Right forelimb (tissue), 1 donor: ENCODE measurements at places on chromosomes 1 and 21.

- no peak for DNase-seq
These were observed 575.0 kb upstream of the CHRM3 start for GRCh38 chr1:238811211-238811879.

DNA sequence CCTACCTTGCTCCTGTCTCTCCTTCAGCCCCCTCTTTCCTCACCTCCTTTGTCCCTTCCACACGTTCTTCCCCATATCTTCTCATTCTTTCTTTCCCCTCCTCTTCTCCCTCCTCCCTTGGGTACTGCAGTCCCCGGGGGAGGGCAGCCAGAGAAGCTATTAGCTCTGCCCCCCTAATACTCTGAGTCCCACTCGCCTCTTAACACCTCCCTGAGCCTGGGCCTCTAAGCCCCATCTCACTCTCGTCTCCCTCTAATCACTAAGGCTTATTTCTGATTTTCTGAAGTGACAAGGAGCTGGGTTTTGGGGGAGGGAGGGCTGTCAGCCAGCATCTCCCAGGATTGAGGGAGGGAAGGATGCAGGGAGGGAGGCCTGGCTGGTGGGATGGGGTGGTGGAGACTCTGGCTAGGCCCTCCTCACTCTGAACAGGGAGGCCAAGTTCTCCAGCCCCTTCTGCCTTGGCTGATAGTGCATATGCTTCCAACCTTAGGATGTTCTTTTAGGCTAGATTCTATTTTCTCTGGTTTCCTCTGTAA, 25.6 kb upstream of the DMBX1 start:
- DNase-seq, result no peak

DNA sequence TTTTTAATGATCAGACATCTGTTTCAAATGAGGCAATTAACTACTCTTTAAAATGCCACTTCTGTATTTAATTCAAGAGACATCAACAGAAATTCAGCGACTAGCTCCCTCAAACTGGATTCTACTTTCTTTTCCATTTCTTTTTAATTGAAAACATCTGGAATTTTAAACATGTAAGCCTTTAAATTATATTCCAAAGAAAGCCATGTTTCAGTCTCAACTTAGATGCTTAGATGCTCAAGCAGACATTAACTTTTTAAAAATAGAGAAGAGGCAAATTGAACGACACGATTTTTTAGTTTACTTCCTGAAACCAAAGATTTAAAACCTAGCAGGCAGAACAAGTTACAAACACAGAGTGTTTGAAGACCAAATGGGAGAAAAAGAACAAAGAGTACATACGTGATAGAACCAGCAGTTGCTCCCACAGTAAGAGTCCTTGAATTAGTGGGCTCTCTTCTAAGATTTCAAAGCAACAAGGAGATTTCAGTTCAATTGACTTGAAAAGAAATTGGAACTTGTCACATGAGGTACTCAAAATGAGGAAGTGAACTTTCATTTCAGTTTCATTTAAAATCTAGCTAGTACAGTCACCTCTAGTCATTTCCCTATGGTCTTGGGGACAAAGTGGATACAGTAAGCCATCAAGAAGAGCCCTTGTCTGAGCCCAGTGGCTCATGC, at the start of gene CTSS:
TSS of gene CTSS (minus strand) at position 483 of the 681 bp plus-strand sequence. CDS start 1,015 bp downstream, outside the sequence.
- no peak for DNase-seq

- no peak for DNase-seq
These were observed 69.0 kb downstream of the GADD45A start for GRCh38 chr1:67753776-67754525.

- DNase-seq, result no peak
These were observed 12.6 kb downstream of the C1orf162 start for GRCh38 chr1:111486431-111486830.

GRCh38 chr1:182644886-182645285, 39.5 kb downstream of the RGS8 start:
- DNase-seq, result no peak

GRCh38 chr1:10678852-10679251, 117.6 kb downstream of the CASZ1 start:
- no peak for DNase-seq

DNA sequence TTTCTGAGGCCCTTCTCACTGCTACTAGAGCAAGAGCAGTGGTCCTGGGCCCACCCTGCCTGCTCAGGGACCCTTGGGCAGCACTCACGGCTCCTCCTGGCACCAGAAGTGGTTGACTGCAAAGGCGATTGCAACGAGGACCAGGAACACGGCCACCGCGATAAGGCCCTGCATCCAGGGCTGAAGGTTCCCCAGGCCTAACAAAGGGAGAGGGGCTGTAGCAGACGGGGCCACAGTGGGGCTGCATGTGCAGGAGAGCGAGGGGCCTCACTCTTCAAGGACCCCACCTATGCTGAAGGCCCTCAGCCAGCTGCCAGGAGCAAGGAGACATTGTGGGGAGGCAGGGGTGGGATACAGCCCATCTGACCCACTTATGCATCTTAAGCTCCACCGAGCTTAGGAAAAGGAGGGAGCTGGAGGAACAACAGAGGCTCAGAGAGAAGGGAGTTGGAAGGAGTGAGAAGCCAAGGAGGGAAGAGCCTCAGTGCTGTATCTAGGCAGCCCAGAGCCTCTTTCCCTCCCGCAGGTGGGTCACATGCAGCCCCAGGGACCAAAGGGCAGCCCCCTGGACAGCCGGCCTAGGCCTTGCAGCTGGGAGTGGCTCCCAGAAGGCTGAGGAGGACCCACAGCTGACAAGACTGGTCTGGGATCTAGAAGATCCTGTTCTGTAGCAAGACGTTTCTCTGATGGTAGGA, 2.5 kb downstream of the PDZK1IP1 start:
- DNase-seq, result no peak

- peak; percentile 56 for DNase-seq
These were observed 2.5 kb downstream of the RGS4 start for GRCh38 chr1:163071405-163072255.

- peak; percentile 83 for DNase-seq
These were observed 180.0 kb downstream of the ETS2 start for GRCh38 chr21:38985568-38986378.

DNA sequence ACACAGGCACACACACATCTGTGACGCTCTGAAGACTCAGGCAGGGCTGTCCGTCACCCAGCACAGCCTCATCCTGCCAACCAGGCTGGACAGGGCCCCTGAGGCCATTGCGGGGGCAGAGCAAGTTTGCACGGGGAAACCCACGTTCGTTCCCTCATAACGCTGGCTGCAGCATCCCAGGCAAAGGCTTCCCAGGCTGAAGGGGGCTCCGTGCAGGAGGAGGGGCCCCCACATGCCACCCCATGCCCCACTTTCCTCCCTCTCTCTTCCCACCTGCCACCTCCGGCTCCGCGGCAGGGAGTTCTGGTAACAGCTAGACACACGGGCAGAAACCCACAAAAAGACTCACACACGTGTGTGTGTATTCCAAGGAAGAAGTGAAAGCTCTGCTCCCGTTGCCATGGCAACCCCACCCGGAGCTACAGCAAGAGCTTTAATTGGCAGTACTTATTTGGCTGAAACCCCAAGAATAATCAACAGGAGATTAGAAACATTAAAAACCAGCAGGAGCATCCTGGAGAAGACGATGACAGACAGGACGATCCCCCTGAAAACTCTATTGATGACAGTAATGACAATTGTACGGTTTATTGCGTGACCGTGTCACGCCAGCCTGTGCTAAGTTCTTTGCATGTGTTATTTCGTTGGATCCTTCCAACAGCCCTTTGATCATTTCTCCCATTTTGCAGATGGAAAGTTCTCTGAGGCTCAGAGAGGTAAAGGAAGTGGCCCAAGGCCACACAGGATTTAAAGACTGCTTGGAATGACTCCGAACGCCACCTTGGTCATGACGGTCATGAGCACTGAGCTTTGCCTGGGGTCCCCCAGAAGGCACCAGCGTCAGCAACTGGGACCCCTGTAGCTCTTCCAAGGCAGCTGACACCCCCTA, 247.1 kb downstream of the NPHP4 start:
- DNase-seq, result no peak

- DNase-seq, result peak; percentile 32
These were observed 57.3 kb downstream of the SLC37A1 start for GRCh38 chr21:42570841-42571387.

GRCh38 chr1:204971517-204972336, 71.3 kb upstream of the CNTN2 start:
- no peak for DNase-seq

- DNase-seq, result no peak
These were observed 252.9 kb downstream of the DYRK1A start for GRCh38 chr21:37619464-37619974.

GRCh38 chr1:205235951-205236350, 8.2 kb downstream of the TMCC2 start:
- no peak for DNase-seq

DNA sequence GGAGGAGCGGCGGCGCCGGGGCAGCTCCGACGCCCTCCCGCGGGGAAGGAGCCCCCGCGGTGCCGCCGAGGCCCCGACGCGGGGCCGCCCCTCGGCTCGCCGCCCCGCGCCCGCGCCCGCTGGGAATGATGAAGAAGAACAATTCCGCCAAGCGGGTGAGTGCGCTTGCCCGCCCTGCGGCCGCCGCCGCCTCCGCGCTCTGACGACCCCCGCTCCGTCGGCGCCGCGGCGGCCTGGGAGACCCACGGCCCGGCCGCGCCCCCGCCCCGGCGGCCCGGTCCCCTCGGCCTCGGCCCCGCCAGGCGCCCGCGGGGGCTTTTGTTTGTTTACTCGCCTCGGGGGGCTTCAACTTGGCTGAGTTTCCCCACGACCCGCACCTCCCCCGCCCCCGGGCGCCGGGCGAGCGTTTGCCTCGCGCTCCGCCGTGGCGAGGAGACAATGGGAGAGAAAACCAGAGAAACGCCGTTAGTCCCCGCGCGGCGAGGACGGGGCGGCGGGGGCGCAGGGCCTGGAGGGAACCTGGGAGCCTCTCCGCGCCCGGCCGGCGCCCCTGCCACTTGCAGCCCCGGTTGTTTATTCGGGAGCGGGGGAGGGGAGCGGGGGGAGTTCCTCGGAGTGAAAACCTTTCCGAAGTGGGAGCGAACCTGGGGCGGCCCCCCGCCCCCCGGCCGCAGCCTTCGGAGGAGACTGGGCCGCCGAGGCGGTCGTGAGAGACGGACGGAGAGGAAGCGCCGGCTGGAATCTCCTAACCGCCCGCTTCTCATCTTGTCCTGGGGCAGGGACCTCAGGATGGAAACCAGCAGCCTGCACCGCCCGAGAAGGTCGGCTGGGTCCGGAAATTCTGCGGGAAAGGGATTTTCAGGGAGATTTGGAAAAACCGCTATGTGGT, 661 bp downstream of the PLEKHO1 start:
- DNase-seq, result peak; percentile 68

- DNase-seq, result no peak
These were observed 17.2 kb downstream of the MEF2D start for GRCh38 chr1:156483397-156483796.

DNA sequence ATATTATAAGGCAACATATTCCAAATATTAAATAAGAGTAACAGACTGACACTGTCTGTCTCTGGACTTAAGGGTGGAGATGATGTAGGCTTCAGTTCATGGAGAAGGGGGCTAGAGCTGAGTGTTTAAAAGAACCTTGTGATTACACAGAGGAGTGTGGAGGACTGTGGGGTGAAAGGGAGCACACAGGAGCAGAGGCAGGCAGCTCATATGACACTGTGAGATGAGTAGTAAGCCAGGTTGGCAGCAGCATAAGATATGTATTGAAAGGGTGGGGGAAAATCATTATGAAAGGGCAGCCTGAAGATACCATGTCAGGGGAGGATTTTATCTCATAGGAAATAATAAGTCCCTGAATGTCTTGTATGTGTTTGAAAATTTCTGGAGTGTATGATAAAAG, 104.5 kb downstream of the AK5 start:
- DNase-seq, result no peak

DNA sequence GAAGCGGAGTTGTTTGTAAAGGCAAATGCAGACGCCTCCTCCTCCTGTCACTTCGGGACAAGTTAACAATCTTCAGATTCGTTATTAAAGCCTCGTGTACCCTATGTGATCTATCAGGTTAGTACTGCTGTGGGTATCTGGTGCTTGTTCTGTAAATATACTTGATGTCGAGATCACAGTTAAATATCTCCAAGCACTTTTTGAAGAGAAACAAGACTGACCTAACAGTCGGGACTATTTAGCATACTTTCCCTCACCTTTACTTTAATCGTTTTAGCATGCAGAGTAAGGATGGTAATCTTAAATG, 710 bp downstream of the KLHL20 start:
- DNase-seq, result no peak

- no peak for DNase-seq
These were observed 157.7 kb downstream of the SLC35F3 start for GRCh38 chr1:234062166-234062565.

- no peak for DNase-seq
These were observed 20.6 kb upstream of the RCAN3 start for GRCh38 chr1:24481843-24482610.

GRCh38 chr1:20964540-20965484, 177.7 kb upstream of the HP1BP3 start:
- no peak for DNase-seq

- DNase-seq, result no peak
These were observed 1.5 kb downstream of the LRRC8D start for GRCh38 chr1:89822109-89822962.

DNA sequence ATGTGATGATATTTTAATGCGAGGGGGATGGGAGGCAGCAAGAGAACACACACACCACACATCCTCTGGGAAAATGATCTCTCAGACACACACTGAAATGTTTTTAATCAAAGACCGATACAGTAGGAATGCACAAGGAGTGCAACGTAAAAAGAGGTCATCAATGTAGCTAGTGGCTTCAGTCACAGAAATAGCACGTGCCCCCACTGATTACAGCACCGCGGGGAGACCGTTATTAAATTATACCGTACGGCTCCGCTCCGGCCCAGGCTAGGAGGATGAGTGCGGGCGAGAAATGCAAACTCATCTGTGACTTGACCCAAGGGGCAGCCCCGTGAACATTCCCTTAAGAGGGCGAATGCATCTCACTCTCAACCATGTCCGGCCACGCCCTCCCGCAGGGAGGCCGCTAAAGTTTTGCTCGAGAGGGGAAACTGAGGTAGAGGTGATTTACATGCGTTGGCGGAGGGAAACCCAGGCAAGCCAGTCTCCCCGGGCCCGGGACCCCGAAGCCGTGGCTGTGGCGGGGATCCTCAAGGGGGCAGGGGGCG, 552 bp downstream of the UBR4 start:
- no peak for DNase-seq

DNA sequence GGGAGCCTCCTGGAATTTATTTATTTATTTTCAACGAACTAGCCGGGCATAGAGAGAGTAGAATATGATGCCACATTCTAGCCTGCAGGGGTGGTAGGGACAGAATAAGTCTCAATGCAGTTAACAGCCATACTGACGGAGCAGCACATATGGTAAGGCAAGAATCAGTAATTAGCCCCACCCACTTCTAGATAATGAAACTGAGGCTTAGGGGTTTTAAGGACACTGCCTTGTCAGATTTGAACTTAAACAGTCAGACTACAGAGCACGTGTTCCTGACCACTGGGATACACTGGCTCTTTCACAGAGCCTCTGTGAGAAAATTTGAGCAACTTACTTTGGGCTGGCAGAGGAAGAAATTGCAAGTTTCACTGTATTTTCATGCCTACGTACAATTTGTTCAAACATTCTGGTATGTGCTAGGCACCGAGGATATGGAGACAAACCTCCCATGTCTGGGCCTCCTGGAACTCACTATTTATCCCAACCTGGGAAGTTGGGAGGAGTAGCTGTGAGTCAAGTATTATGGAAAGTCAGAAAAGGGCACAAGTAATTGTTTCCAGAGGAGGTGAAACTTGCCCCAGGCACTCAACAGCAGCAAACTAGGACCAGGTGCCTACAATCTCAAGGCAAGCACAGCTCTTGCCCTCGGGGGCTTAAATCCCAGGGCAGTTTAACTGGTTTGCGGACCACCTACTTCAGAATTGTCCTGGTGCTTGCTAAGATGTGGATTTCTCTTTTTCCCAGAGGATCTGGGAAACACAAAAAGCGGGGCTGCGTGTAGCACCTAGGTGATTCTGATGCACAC, 1.6 kb upstream of the CLIC4 start:
- DNase-seq, result no peak
